Amygdala (tissue), 56 donors: ENCODE measurements at places on chromosomes 16 and 17.

- peak; percentile 65 for DNase-seq
Observed at GRCh38 chr17:38867179-38867967, 2.5 kb upstream of the LASP1 start.

DNA sequence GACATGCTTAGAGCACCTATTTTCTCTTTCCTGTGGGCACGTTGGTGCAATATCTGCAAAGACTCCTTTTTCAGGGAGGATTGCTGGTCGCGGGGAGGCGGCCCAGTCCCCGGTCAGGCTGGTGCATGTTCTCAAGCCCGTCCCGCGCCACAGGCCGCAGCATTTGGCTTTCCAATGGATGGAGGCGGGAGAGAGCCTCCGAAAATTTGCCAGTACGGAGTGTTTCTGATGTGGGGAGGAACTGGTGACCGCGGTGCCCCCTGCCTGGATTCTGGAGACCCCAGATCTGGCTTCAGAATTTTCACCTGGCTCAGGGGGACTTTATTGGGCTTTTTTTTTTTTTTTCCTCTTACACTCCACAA lies 2.3 kb downstream of the CMIP start:
- DNase-seq = no peak

DNA sequence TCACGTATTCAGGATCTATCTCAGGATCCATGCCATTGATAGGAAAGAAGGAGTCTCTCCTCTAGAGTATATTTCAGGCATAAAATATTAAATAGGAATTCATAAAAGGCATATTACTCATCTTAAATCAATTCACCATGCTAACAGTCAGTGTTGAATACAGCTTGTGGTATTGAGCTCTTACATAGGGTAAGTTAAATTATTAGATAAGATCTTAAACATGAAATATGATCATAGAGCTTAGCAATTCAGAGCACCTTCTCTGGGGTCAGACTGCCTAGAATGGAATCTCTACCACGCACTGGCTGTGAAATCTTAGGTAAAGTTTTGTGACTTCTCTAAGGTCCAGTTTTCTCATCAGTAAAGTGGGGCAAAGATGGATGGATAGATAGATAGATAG lies 20.7 kb downstream of the MARCHF10 start:
- DNase-seq = no peak

- DNase-seq = no peak
Observed at GRCh38 chr17:16440901-16441629, 25.7 kb downstream of the TRPV2 start.

DNA sequence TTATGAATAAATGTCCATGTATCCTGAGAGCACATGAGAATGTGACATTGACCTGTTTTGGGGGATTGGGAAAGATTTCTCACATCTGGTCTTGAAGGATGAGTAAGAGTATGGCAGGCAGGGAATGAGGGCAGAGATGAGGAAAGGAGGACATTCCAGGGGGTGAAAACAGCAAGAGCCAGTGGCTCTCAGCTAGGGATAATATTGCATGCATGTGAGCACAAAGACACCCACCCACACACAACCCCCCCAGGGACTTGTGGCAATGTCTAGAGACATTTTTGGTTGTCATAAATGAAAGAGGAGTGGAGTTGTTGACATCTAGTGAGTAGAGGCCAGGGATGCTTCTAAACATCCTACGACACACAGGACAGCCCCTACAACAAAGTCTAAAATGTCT lies 6.0 kb downstream of the MYO1D start:
- no peak for DNase-seq

DNA sequence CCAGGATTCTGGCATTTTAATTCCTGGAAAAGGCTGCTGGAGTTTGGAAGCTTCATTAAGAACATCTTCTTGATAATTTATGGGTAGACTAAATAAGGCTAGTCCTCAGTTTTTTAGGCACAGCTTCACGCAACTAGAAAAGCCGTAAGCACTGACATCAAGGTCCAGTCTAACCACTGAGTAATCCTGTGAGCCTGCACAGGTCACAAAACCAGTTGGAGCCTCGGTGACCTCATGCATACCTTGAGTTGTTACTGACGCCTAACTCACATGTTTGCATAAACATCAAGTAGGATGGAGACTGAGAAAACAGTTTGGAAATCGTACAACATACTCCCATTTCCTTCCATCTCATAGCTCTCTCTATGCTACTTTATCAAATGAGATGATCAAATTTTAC lies 63.8 kb upstream of the RCVRN start:
- no peak for DNase-seq

DNA sequence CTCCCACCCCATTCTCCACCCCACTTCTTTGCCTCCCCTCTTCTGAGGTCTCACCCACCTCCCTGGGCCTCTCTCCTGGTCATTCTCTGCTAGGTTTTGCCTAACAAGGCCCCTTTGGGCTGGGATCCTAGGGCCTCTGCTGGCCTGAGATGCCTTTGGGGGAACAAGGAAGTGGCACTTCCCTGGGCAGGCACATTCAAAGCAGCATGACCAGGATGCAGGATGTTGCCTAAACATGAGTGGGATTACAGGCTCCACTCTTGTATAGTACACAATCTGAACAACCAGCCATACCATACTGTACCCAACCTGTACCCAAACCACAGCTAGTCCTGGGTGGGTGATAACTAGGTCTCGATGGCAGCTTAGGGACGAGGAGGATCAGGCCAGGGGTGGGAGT lies 9.0 kb downstream of the GALK1 start:
- no peak for DNase-seq

DNA sequence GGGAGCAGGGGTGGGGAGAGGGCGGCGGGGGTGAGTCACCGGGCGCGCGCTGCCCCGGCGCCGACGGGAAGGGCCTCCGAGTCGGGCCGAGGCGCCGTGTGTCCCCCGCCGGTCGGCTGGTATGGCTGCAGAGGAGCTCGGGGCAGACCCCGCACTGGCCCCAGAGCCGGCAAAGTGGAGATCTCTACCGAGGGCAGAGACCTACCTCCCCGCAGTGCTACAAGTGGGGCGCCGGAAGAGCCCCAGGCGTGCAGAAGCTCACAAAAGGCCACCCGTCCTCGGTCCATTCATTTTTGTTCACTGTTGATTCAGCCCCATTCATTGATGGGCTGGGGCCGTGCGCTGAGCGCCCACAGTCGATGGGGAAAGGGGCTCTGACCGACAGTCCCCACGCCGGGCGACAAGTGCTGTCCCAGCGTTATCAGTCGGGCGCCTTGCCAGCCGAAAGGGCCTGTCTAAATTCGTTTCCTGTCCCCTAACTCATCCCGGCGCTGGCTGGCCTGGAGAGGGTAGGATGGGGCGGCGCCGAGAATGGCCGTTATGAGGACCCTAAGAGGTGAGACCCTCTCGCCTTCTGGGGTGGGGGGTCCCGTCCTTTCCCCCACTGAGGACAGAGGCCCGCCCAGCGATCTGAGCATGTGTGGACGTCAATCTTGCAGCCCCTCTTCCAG lies 709 bp upstream of the ENO3 start:
- DNase-seq = no peak
